ENCODE measurements at places on chromosomes 2 and 18.

GRCh38 chr2:43648994-43649701, 12.1 kb downstream of the PLEKHH2 start:
- no peak for DNase-seq

- DNase-seq = peak; percentile 14
Observed at GRCh38 chr18:50973367-50974126, 5.7 kb downstream of the ELAC1 start.

DNA sequence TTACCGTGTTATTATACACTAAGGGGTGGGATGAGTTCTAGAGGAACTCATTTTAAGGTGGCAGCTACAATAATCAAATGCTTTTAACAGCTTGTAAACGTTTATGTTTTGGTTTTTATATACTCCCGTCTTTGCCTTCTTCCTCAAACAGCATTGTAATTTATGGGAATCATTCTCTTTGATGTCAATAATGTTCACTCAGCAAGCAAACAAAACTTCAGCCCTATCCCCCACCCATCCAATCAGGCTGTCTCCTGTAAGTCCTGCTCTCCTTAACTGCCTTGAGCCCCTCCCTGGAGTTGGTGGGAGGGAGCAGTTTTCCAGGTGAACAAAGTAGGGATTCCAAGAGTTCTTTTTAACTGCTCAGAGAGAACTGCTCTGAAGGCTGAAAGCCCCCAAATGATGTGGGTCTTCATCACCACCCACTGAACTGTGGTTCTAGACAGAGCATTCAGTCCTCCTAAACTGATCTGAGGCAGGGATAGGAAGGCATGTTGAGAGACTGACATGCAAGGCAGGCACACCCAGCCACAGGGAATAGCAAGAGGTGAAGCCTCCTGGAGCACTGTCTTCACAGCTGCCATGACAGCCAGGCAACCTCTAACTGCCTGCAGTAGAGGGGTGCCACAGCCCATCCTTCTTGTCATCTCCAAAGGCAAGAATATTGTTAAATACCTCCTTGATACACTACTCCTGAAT, 17.5 kb downstream of the MYO5B start:
- no peak for DNase-seq

- peak; percentile 69 for DNase-seq
Observed at GRCh38 chr18:48161191-48161910, 230.9 kb upstream of the SMAD2 start.

DNA sequence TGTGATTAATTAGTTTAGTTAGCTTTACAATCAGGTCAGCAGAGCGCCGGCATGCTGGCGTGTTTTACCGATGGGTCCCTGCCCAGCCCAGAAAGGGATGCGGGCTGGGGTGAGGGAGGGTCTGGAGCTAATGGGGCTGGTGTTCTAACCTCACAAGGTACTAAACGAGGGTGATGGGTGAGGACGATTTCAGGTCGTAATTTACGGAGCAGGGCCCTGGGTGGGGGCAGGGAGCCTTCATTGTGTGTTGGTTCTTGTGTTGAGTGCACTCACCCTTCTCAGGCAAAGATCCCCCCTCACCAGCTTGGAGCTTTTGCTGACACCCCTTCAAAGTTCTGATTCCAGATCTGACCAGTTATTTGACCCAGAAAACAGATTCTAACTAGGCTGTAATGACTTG, 39.5 kb downstream of the PTGR3 start:
- no peak for DNase-seq

DNA sequence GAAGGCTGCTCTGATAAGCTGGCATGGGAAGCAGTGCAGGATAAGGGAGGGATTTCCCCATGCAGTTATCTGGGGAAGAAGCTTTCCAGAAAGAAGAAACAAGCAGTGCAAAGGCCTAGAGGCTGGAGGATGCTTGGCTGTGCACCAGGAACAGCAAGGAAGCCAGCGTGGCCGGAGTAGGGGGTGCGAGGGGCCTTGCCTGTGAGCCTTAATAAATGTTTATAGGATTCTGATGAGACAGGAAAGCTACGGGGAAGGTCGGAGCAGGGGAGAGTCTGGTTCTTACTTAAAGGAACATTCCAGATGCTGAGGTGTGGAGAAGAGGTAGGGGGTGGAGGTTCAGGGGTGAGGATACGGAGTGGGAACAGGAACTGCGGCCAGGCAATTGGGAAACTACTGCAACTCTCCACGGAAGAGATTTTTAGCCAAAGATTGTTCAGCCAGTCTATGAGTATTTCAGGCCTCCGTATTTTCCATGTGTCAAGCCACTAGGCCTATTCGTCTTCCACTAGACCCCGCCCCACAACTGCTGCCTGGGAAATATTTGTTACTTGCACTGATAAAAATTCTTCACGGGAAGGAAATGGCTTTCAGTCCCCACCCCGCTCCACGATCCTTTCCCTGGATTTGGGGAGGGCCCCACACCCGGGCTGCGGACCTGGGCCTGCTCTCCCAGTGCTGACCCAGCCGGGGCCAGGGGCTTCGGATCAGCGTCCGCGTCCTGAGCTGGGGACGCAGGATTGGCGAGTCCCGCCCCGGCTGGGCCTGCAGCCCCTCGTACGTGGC, 516 bp downstream of the EIF2AK2 start:
- DNase-seq = peak; percentile 46

DNA sequence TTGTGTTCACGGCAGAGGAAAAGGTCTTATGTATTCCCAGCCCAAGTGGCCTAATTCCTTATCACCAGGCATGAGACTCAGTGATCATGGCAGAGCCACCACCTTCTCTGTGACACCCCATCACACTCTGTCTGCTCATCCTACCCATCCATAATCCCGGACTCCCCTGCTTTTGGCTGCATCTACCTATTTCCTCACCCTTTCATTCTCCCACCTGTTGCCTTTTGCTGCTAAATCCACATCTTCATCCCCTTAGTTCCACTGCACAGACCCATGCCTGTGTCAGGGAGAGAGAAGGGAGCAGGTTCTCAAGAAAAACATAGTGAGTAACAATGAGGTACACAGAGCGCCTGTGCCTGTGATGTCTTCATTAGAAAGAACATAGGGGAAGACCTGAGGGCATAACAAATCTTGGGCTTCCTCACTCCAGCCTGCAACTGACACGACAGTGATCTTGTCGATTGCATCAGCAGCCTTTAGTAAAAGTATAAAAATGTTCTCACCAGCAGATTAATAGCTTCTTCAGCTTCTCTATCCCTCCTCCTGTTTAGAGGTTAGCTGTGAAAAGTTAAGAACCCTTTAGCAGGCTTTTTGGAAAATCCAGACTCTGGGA, 246.5 kb upstream of the SPRED2 start:
- DNase-seq = no peak

DNA sequence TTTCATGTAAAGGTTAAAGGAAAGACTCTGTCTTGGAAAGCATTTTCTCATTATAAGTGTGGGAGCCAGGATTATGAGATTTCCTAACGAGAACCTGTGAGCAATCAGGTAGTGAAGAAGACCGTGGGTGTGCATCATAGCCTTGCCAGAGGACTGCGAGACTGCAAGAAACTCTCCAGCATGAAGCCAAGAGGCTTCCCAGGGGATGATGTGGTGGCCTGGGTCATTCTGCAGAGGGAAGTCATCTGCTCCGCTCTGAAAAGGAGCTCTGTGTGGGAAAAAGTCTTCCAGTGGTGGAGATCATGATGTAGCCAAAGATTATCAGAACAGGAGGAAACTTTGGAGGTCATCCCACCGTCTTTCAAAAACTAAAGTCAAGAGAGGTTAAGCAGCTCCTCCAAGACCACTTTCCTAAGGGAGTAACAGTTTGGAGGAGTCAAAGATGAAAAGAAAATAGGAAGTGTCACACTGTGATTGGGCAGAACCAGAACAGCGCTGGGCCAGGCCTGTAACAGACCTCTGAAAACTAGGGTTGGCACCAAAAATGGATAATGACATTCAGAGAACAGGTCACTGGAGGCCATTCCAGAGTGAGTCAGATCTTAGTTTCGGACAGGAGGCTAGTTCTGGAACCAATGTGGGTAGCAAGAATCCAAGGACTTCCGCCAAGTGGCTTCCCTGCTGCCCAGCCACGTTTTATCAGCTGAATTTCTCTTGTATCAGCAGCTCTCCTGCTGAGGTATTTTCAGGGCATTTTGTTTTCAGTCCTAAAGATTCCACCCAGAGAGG, 113.0 kb downstream of the LRATD1 start:
- DNase-seq = no peak

GRCh38 chr2:41151746-41152145, 699.9 kb upstream of the SLC8A1 start:
- DNase-seq = no peak

DNA sequence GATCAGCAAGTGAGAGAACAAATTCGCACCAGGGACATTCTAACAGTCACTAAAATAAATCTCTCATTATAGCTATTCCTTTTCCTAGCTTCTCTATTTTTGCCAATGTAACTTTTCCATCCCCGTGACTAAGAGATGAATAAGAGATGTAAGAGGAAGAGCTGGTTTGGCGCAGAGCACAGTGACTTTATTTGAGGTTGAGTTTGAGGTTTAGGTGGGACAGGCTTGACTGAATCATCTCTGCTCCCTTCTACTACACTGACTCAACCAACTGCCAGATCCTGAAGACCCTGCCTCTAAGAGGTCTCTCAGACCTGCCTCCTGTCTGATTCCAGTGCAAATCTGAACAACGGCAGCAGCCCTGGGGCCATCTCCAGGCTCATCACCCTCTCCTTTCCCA, 28.0 kb downstream of the RFX8 start:
- DNase-seq = no peak

DNA sequence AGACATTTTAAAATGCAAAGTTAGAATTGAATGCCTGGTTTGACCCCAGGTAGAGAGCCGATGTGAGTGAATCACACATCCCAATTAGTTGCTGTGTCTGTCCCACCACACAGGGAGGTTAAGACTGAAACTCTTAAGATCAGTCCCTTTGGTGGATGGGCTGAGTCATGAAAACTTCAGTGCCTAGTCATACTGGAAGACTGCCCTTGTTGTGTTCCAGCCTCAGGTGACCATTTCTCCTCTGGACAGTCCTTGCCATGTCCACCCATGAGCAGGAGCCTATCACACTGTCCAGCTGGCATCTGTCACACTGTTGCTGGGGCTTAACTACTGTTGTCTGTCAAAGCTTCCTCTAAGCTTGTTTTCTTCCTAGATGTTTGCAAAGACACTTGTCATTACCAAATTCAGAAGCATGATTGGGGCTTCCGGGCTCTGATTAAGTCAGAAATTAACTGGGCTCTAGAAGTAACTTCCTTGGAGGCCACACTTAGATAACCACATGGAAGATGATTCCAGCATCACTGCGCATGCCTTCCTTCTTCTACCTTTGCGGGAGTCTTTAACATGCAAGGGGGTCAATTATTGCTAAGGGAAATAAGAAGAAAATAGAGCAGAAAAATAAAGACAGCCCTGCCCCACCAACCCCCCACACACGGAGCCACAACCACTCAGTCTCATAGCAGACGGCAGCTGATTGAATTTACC, 21.3 kb downstream of the CYRIA start:
- peak; percentile 43 for DNase-seq

DNA sequence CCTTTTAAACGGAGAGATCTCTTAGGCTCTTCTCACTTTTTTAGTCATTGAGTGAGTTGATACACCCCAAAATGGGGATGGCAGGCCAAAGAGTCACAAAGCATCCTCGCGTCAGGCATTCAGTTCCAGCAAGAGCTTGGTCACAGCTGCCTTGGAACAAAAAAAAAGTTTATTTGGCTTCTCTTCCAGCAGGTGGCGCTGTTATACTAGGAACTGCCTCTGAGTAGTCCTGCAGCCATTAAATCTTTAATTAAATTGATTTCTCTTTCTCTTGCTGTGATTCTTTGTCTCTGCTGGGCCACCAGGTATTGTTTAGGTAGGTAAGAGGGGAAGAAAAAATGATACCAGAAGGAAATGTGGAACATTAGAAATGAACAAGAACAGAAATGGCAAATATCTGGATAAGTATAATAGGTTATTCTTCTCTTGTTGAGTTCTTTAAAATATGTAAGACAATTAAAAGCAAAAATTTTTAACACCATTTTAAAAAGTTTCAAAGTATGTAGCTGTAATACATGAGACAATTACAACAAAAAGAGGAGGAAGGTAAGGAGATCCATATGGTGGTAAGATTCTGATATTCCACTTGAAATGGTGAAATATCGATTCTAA, 175.1 kb downstream of the GALNT1 start:
- peak; percentile 20 for DNase-seq

GRCh38 chr2:23385351-23385747, 370 bp downstream of the KLHL29 start:
- DNase-seq = peak; percentile 43

- no peak for DNase-seq
Observed at GRCh38 chr2:28684142-28684858, 67.3 kb upstream of the PPP1CB start.

- DNase-seq = no peak
Observed at GRCh38 chr2:154912215-154912614, 213.7 kb downstream of the KCNJ3 start.

DNA sequence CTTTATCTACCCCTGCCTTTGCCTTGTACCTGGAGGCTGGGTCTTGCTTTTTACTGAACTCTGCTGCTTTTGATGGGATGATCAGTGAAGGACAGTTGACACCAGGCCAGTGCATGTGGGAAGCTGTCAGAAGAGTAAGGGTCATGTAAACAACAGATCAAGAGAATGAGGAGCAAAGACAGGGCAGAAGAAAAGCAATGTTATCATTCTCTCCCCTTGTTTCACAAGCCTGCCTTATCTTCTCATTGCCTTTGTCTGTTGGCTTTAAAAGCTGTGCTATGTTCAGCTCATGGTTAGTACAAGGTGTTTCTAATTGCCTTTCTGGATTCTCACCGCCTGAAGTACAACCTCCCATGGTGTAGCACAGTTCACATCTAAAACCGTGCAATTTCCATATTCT, 27.6 kb downstream of the LYPD1 start:
- no peak for DNase-seq

GRCh38 chr2:53448086-53448485, 319.5 kb upstream of the CHAC2 start:
- DNase-seq = no peak

- no peak for DNase-seq
Observed at GRCh38 chr2:219718066-219718465, 90.6 kb downstream of the SLC4A3 start.

DNA sequence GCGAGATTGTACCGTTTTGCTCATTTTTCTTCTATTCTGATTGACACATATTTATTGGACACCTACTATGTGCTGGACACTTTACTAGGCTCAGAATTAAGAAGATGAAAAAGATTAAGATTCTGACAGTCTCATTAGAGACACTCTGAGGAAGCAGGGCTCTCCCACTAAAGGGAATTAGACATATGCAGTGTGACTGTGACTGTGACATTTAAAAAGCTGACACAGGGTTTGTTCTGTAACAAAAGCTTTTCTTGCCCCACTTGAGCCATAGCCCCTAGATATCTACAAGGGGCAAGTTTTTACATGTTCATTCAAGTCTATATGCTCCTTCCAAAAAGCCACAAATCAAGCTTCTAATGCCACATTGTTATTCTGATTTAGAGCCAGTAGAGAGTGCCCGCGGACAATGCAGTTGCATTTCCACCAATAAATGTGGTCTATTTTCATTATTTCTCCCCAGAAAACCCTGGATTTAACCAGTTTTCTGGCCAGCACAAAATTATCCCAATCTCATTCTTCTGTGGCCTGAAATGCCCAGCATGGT, 9.8 kb downstream of the ARHGAP25 start:
- no peak for DNase-seq

All from Caki2 (cell line).